ENCODE measurements at places on chromosomes 2 and 18.

DNA sequence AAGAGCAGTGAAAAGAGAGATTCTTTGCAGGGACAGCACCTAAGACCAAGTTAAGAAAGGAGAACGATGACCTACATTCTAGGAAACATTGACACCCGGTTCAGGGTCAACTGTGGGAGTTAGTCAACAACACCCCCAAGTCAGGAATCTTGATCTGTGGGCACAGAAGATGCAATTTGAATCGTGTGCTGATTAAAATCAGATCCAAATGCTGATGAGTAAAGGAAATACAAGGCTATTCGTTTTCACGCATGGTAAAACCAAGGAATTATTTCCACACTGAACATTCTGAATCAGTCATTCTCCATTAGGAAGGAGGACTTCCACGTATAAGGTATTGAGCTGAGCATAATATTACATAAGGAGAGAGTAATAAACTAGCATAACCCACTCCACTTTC, 124.2 kb downstream of the COPS8 start:
- no peak for DNase-seq

GRCh38 chr2:106030287-106031268, 163.5 kb downstream of the UXS1 start:
- DNase-seq: peak; percentile 17

GRCh38 chr2:154704991-154705390, 6.5 kb downstream of the KCNJ3 start:
- DNase-seq: no peak

- DNase-seq: no peak
Observed at GRCh38 chr2:1736997-1737480, 7.3 kb downstream of the PXDN start.

GRCh38 chr2:120403676-120404075, 57.7 kb downstream of the INHBB start:
- DNase-seq: no peak

GRCh38 chr2:19021100-19021476, 337.3 kb downstream of the OSR1 start:
- no peak for DNase-seq

GRCh38 chr18:9823805-9824473, 61.8 kb upstream of the TXNDC2 start:
- no peak for DNase-seq

DNA sequence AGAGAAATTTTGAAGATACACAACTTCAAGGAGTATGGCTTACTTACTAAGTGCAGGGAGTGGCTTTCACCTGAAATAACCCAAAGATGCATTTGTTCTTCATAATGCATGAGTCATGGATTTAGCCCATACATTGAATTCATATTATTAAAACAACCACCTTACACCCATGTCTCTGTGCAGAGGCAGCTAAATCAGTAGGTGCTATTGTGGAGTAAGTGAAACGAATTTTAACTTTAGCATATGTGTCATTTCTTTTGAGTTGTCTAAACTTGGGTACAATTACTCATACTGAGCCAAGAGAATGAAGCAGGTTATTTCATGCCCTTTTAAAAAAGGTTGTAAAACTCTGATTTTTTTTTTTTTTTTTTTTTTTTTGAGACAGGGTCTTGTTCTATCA, 11.0 kb upstream of the ANKRD29 start:
- DNase-seq: no peak

DNA sequence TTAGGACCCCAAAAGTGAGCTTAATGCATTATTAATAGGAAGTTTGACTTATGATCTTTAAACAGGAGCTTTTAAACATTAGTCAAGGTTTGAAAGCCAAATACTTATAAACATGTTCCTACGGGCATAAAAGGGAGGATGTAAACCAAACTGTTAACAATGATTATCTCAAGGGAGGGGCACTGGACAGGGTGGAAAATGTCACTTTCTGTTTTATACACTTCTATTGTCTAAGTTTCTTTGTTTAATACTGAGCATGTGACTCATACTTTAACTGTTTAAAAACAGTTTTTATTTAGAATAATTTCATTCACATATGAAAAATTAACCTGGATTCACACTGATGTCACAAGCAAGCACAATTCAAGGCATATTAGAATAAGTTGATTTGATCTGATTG, 18.3 kb upstream of the ITGA6 start:
- DNase-seq: no peak

DNA sequence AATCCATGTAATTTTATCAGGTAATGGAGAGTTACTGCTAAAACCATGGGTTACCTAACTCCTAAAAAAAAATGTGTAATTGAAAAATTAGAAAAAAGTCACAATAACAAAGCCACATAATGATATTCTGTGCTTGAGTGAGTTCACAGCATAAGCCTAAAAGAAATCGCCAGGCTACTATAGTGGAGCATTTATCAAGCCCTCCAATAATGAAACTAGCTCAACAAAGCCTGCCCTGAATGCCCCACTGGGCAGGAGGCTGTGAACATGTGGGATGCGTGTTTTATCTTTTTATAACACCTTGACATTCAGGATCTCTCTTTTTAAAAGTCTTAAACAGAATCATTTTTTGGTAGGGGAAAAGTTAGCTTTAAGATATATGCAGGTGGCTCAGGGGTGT, 86.3 kb downstream of the KCTD18 start:
- no peak for DNase-seq

GRCh38 chr2:80737047-80737446, 432.5 kb upstream of the LRRTM1 start:
- DNase-seq: no peak

DNA sequence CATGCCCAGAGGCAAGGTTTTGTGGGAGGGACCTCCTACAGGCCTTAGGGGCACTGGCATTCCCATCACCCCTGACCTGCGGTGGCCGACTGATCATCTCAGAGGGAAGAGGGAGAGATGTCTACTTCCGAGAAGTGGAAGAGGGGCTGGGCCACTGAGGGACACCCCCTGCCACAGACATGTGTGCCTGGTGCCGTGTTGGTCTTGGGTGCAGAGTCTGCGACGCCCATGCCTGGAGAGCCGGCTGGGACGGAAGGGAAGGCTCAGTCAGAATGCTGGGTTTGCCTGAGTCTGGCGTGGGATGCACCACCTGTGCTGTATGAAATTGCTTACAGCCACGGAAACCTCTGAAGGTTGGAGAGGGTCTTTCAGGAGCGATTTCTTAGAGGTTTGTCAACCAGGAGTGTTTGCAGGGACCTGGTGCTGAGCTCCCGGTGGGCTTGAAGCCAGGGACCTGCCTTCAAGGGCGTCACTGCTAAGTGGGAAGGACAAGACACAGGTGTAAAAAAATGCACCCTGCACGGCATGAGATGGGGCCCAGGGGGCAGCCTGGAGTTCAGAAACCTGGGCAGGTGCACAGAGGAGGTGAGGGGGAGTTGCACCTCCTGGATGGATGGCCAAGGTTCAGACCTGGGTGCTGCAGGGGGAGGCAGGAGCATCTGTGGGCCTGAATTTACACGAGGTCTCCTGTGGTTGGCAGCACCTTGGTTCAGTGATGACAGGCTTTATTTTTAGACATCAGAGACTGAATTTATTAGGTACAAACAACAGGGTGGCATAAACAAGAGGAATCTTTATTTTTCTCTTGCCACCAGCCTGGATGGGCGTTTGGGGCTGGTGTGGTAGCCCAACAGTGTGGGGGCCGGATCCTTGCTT, 100.3 kb downstream of the CTIF start:
- no peak for DNase-seq

DNA sequence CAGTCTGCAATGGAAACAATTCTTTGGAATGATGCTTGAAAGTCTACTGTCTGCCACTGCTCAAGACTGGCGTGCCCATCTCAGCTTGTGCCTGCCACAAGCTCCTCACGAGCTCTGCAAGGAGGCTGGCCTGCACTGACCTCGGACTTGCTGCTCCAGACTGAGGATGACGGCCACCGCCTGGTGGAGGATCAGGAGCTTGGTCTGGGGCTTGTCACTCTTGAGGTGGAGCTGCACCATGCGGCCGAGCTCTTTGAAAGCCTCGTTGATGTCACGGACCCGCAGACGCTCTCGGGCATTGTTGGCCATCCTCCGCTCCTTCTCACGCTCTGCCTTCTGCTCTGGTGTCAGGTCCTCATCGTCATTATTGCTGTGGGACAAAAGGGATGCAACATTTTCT, 269.4 kb upstream of the CCDC68 start:
- no peak for DNase-seq

GRCh38 chr2:127052057-127052770, 54.7 kb downstream of the BIN1 start:
- DNase-seq: no peak

GRCh38 chr2:109644571-109645275, 30.6 kb downstream of the SOWAHC start:
- no peak for DNase-seq

- DNase-seq: no peak
Observed at GRCh38 chr2:198059800-198060199, 255.4 kb downstream of the PLCL1 start.

GRCh38 chr2:196130039-196130825, 41.1 kb downstream of the STK17B start:
- no peak for DNase-seq

- DNase-seq: no peak
Observed at GRCh38 chr18:44812426-44812825, 131.7 kb downstream of the SETBP1 start.

DNA sequence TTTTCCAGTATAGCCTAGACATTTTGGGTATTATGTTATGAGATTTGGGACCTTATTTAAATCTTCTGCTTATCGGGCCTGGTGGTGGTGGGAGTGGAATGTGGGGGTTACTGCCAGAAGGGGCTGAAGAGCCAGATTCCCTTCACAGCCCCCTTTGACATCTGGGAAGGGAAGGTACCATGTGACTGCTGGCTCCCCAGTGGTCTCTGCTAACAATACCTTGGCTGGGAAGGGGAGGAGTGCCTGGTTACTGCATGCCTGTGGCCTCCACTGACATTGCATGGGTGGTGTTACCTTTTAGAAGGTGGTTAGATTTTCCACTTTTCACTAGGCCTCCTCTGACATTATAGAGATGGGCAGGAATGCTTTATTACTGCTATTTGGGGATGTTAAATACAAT, 8.0 kb downstream of the ATP9B start:
- no peak for DNase-seq

DNA sequence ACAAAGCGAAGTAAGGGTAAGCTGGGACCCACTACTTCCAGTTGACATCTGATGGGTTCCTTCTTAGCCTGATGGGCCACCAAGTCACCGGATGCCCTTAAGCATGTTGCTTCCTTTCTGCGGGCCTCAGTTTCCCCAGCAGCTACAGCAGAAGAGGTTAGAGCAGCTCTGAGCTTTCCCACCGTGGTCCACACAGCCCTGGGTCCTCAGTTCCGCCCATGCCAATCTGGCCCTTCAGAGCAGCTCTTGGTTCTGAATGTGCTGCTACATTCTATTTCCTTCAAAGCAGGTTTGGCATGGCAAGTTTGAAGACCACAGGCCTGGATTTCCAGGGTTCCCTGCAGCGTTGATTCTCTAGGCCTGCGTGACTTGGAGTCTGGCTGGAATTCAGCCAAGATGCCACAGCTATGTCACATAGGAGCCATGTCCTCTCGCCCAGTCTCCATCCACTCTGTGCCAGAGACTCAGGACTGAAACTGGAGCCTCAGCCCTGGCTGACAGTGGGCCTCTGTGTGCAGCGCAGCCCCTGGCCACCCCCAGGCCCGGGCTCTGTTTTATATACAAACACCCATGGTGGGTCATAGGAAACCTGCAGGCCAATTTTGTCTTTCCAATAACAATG, 79.6 kb downstream of the TFCP2L1 start:
- no peak for DNase-seq
